ENCODE measurements at places on chromosomes 1 and 21. TPM values are rescaled to one million over a fixed set of nuclear protein-coding genes. Genes with fewer than 3 reads are reported as not detected.

Gene FCRL3
- total RNA-seq: not detected

Gene DEGS1
- 45.6 TPM for total RNA-seq

Gene SPOCD1
- 17.4 TPM for total RNA-seq

Gene LCE6A
- total RNA-seq: not detected

Gene GUCA2A
- not detected for total RNA-seq

Gene LCE1C
- not detected for total RNA-seq

Gene NHLH1
- not detected for total RNA-seq

Gene RPE65
- total RNA-seq: not detected

Gene LRRC39
- total RNA-seq: 0.16 TPM

Measured in bronchial smooth muscle cell (primary cell).